Stimulated activated CD4-positive, alpha-beta T cell treated with anti-CD3 and anti-CD28 coated beads, Interleukin-15, amount 100 ng/mL, for 1 hour (primary cell): ENCODE measurements at places on chromosomes 11 and 22.

DNA sequence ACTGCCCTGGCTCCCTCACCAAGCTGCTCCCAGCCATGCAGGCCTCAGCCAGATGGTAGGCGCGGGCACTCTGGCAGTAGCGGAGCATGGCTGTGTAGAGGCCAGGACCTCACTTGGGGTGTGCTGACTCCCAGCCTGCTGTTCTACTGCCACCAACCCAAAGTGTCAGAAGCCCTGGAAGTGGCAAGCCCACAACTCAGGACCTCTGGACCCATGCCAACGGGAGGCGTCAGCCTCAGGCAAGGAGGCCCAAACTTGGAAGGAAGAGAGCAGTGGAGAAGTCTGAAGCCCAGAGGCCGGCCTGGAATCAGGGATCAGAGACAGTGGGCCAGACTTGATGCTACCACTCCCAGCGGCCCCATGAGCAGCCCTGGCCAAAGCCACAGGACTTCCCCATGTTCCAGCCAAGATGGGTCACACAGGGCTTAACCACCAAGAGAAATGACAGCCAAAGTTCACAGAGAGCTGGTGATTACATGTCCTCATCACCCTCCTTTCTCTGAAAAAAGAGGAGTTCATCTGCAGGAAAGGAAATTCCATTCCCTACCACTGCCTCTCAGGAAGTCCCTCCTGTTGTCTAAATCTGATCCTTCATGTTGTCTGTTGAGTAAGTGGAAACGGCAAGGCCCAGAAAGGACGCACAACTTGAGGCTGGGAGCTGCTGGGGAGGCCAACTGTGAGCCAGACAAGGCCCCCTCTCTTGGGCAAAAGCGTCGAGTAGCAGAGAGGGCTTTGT lies 4.4 kb downstream of the ARRB1 start:
- DNase-seq, result no peak

GRCh38 chr11:121571506-121571905 lies 118.7 kb upstream of the SORL1-AS1 start:
- no peak for DNase-seq

GRCh38 chr11:32884770-32885384 lies 7.7 kb upstream of the QSER1 start:
- no peak for DNase-seq

- no peak for DNase-seq
These were observed 1.4 kb downstream of the ALG12 start for GRCh38 chr22:49916831-49917230.
